ENCODE measurements at places on chromosomes 16 and 17. TPM values are rescaled to one million over a fixed set of nuclear protein-coding genes. Genes with fewer than 3 reads are reported as not detected.

SLC6A2 gene
- not detected for total RNA-seq

REXO5 gene
- 0.57 TPM for total RNA-seq

GRCh38 chr17:35548978-35549377, 11.5 kb upstream of the SLFN12L start:
- DNase-seq: no peak

SEPTIN1 gene
- total RNA-seq: 191 TPM

MLKL gene
- 33.4 TPM for total RNA-seq

- no peak for DNase-seq
Observed at GRCh38 chr16:78593352-78593751, 493.9 kb downstream of the WWOX start.

GRCh38 chr16:66651474-66651765, 45.1 kb downstream of the CMTM4 start:
- no peak for DNase-seq

TBC1D3I gene
- 1.1 TPM for total RNA-seq

- no peak for DNase-seq
Observed at GRCh38 chr17:75459590-75460267, 3.3 kb downstream of the TMEM94 start.

TBC1D24 gene
- total RNA-seq: 22.2 TPM

ATP2A3 gene
- total RNA-seq: 291 TPM

DNA sequence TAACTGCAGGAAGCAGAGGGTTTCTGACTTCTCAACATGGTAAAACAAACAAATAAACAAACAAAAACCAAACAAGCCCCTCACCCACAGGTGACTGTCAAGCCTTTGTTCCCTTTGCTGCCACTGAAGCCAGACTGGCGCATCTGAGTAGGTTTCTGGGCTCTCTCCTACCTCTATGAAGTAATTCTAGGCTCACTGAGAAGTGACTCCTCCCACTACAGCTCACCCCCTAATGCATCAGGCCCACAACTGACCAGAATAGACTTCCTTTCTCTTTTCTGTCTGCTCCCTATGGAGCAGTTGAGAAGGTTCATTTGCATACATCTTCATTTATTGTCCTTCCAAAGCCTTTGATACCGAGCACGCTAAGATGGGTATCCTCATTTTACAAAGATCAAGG, 77.0 kb upstream of the CCL2 start:
- no peak for DNase-seq

KCNG4 gene
- total RNA-seq: not detected

DNA sequence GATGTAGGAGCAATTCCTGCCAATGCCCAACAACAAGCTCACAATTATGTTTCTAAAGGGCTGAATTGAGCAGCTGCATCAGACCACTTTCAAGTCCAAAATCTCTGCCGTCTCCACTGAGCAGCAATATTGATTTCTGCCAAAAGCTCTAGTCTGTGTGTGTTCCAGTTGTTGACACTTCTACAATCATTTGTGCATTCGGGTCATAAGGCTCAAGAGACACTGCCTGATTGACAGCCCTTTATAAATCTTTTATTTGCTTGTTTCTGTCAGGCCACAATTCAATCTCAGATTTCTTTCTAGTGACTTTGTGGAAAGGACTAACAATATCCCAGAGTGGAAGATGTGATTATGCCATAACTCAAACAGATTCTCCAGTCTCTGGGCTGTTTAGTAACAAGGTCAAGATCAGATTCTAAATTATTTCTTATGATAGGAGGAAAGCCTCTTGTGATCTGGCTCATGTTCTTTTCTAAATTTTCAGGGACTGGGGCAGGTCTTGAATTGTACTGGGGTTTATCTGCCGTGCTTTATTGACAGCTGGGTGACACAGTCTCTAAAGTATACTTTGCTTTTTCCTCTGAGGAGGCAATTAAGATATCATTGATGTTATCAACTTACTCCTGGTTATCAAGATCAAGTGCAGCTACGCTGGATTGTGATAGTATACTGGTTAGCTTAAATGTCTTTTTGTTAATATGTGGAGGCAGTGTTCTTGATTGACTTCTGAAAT, 377.1 kb downstream of the CNTNAP4 start:
- no peak for DNase-seq

DNA sequence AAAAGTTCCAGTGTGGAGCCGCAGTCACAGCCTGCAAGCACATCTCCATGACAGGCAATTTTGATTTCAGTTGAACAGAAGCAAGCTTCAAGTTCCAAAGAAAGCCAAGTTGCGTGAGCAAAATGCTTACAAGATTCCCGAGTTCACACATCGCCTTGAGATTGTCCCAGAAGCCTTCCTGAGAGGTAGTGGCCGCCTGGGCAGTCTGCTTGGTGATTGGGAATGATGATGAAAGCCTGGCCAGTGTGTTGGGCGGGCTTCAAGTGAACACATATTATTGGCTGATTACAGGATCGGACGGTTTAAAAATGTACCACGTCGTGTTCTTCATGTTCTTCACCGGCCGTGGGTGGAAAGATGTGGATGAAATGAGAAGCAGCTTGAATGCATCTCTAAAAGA, 185.5 kb downstream of the FOXL1 start:
- no peak for DNase-seq

- no peak for DNase-seq
Observed at GRCh38 chr16:30115238-30115637, 1.9 kb upstream of the GDPD3 start.

GRCh38 chr17:69506489-69506888, 92.0 kb downstream of the MAP2K6 start:
- DNase-seq: no peak

C1QTNF8 gene
- total RNA-seq: not detected

GRCh38 chr16:78566397-78567073, 467.1 kb downstream of the WWOX start:
- DNase-seq: no peak

- DNase-seq: no peak
Observed at GRCh38 chr17:20159406-20160069, 150.4 kb downstream of the SPECC1 start.

- no peak for DNase-seq
Observed at GRCh38 chr16:2881783-2882649, 999 bp upstream of the FLYWCH2 start.
